Activated naive CD8-positive, alpha-beta T cell treated with anti-CD3 and anti-CD28 coated beads, Interleukin-2, amount 50 U/mL, for 16 hours (primary cell): ENCODE measurements at places on chromosomes 3 and 15.

- no peak for DNase-seq
These were observed 148.9 kb downstream of the IL20RB start for GRCh38 chr3:137106612-137107240.

DNA sequence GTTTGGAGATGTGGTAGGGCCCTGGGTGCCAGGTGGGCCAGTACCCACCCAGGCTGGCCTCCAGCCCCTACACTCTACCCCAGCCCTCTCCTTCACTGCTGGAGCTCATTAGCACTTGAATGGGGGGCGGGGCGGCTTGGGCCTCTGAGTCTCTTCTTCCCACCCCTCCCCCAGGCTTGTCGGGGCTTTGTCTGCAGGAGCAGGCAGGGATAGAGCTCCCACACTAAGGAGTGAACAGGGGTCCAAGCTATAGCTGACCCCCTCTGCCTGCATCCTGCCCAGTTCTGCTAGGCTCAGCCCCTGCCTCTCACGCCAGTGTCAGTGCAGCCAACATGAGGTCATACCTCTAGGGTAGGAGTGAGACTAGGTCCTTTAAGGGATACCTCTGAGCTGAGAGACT lies 5.2 kb downstream of the GNAI2 start:
- DNase-seq = no peak

DNA sequence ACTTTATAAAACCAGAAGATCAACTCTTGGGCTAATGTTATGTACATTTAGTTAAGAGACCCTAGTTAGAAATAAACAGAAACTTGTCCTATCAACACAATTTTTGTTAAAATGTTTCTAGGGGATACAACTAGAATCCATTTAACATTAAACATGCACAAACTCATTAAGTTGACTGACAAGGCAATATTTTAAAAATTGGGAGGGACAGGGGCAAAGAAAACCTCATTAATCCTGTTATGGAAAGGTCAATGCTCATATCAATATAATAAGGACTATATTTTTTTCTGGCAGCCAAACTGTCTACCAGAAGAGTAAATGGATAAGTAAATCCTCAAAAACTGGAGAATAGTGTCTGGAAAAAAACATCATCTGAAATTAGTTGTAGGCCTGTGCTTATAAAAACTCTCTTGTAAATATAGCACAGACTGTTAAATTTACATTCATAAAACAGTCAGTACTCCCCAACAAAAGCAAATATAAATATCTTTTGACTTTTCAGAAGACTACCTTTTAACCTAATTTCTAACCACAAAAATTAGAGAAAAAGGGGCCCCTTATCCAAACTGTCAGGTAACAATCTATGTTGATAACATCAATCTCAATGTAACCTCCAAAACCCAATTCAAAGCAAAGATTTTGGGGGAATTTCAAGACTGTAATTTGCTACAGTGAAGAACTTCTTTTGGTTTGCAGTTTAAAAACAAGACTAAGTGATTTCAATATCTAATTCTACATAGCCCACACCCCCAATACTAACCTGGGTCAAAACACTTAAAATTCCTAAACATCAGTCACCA lies 4.2 kb downstream of the TRA2B start:
- no peak for DNase-seq

- DNase-seq = no peak
These were observed 25.8 kb upstream of the SCAANT1 start for GRCh38 chr3:63937661-63938651.

- DNase-seq = no peak
These were observed 26.7 kb upstream of the PIK3R4 start for GRCh38 chr3:130773366-130773765.

DNA sequence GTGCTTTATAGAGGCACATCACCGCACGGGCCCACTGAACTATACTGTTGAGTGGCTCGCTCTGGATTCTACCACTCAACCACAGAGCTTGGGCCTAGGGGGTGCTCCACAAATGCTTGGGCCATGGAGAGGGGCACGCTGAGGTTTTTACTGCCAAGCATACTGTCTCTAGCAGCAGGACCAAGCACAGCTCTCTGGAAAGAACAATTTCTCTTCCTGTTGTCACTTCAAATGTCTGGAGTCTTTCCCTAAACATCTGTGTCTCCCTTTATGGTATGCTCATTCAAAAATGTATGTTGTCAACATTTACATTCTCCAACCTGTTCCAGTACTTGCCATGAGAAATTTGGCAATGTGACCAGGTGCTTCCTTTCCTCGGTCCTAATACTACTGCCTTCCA lies 114.7 kb upstream of the TPM1 start:
- no peak for DNase-seq

DNA sequence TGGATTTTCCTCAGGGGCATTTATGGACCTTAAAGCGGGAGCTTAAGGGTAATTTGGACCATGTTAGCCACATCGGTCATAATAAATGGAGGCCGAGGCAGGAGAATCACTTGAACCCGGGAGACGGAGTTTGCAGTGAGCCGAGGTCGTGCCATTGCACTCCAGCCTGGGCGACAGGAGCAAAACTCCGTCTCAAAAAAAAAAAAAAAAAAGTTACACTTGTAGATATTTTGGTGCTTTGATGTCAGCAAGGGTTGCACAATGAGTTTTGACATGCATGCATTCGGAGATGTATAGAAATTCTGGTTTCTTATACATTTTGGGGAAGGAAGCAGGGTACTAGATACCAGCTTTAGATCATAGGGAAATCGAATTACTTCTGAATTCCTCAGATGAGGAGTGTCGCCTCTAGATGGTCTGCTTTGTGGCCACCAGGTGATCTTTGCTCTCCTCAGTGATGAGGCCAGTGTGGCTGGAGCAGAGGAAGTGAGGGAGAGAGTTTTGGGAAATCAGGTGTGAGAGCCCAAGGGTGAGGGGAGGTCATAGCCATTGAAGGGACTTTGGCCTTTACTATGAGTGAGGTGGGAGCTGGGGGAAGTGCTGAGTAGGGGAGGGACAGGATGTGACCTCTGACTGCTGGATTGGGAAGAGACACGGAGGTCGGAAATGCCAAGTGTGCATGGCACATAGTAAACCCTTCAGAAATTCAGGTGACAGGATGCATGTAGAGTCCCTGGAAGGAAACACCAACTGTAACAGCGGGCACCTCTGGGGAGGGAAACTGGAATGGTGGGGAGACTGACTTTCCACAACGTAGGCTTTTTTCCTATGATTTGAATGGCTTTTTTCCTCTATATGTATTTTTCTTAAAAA lies 8.4 kb upstream of the RBSN start:
- no peak for DNase-seq

DNA sequence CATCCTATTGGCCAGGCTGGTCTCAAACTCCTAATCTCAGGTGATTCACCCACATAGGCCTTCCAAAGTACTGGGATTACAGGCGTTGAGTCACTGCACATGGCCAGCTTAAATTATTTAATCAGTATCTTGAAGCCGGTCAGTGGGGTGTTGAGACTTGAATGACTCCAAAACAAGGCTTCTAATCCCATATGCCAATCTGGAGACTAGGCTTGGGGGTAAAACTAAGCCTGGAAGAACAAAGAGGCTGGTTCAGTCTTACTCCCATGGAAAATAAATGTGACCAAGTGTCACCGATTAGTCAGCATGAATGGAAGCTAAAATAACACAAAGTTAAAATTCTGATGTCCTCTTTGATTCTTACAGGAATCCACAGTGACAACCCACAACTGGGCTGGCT lies 509.1 kb downstream of the FOXP1 start:
- DNase-seq = no peak

- no peak for DNase-seq
These were observed 430 bp downstream of the SLCO2A1 start for GRCh38 chr3:134029256-134029733.

GRCh38 chr3:99960941-99961340 lies 143.3 kb downstream of the CMSS1 start:
- no peak for DNase-seq

- DNase-seq = no peak
These were observed 64.7 kb downstream of the ISL2 start for GRCh38 chr15:76401285-76401684.

- no peak for DNase-seq
These were observed 153.4 kb upstream of the TSPAN3 start for GRCh38 chr15:77224352-77224751.

DNA sequence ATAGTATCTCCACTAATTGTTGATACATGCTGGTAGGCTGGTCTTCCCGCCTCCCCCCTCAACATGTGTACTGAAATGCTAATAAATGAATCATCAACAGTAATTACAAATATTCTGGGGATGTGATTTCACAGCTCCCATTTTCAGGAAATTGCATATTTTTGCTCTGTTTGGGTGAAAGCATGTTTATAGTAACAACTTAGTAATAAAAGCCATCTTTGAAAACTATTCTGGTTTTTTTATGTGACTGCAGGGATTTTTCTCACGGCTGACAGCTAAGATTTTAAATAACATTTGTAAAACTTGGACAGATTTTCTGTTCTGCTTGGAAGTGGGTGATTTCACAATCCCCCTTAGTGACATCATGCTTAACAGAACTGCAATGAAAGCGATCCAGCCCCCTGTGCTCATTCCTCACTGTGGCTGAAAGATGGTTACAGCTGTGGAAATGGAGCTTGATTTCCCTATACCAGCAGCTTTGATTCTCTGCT lies 25.6 kb upstream of the FAM174B start:
- DNase-seq = no peak

DNA sequence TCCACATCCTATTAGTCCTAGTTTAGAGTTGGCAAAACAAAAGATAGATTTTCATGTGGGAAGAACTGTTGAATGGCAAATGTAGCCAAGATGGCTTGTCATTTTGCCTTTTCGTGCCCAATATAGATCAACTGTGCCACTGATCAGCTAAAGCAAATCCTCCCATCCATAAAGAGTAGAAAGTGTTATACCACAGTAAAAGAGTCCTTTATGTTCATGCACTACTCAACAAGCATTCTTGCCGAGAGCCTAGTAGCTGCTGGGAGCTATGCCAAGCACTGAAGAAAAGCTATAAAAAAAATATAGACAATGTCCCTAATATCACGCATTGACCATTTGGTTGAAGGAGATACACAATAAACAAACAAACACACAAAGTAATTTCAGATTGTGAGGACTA lies 225.2 kb downstream of the KCNMB2 start:
- no peak for DNase-seq

GRCh38 chr3:196988241-196989029 lies 19.8 kb upstream of the PIGZ start:
- no peak for DNase-seq

GRCh38 chr3:13105181-13105895 lies 32.1 kb upstream of the IQSEC1 start:
- DNase-seq = no peak

GRCh38 chr15:39907216-39907615 lies 12.8 kb downstream of the GPR176 start:
- no peak for DNase-seq

GRCh38 chr15:52710050-52710707 lies 31.0 kb upstream of the ATOSA start:
- DNase-seq = no peak

DNA sequence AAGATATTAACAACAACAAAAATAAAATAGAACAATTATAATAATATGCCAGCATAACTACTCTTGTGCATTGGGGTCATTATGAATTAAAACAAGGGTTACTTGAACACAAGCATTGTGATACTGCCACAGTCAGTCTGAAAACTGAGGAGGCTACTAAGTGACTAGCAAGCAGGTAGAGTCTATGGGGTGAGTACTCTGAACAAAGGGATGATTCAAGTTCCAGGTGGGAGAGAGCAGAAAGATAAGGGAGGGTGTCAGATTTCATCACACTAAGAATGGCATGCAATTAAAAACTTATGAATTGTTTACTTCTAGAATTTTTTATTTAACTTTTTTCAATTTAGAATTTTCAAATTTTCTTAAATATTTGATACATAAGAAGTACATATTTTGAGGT lies 754.4 kb upstream of the GOLIM4 start:
- DNase-seq = no peak

DNA sequence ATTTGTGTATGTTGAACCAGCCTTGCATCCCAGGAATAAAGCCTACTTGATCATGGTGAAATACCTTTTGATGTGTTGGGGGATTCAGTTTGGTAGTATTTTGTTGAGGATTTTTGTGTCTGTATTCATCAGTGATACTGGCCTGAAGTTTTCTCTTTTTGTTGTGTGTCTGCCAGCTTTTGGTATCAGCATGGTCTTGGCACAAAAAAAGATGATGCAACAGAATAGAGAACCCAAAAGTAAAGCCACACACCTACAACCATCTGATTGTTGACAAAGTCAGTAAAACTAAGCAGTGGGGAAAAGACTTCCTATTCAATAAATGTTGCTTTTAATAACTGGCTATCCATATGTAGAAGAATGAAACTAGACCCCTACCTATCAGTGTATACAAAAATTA lies 77.6 kb downstream of the TCF12 start:
- no peak for DNase-seq

DNA sequence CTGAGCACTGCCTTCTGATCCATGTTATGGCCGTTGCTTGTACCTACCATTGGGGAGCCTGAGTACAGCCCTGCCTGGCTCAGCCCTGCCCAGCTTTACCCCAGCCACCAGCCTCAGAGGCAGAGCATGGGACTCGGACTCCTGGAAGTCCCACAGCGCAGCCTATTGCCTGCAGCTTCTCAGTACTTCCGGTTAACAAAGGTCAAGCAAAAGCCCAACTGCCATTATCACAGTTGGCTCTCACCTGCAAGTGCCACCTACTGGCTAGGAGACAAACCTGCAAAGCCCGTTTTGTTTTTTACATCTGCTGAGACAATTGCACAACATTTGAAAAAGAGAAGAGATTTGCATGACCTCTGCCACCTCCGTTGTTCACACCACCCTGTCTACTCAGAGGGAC lies 1081.7 kb downstream of the NAALADL2 start:
- no peak for DNase-seq

- DNase-seq = no peak
These were observed 58.5 kb downstream of the MGLL start for GRCh38 chr3:127763816-127764215.

DNA sequence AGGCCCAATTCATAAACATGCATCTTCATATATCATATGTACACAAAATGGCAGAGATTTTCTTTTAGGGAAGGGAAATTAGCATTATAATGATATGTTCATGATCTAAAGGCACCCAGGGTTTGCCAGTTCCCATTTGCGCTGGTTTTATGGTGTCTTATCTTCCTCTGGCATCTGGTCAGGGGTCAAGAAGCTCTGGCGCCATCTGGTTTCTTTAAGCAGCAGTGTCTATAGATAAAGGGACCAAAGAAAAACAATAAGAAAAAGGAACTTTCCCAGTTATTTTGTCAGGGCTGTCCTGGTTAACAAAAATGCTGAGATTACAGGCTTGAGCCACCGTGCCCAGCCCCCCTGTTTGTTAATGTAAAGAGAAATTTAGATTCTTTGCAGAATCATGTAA lies 3.3 kb upstream of the DCP1A start:
- no peak for DNase-seq
